ENCODE measurements at places on chromosomes 12 and 14. TPM values are rescaled to one million over a fixed set of nuclear protein-coding genes. Genes with fewer than 3 reads are reported as not detected.

KRT75 gene
- not detected for total RNA-seq

SUSD6 gene
- 46.6 TPM for total RNA-seq

DNA sequence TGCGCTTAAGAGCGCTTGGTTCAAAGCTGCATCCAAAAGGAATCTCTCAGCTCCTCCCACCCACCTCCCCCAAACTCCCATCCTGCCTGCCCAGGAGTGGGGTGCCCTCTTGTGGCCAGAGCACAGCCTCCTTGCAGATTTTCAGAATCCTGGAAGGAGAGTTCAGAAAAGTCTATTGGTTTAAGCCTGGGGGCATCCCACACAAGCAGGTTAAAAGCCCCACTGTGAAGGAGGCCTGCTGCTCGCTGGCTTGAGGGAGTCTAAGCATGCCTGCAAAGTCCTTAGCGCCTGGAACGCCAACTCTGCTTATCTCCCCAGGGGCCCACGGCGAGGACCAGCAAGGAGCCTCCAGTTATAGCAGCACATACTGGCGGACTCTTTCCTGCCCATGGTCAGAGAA is 297.1 kb downstream of the KSR2 start:
- no peak overlapping the region for H3K27ac ChIP-seq
- no peak for DNase-seq
- no peaks in the 10 kb centered on the region for H3K4me1 ChIP-seq

GRCh38 chr12:40382217-40382616 is 157.4 kb downstream of the LRRK2 start:
- H3K36me3 ChIP-seq: no peaks in the 10 kb centered on the region
- H3K4me1 ChIP-seq: no peaks in the 10 kb centered on the region
- no peak overlapping the region for H3K27ac ChIP-seq
- H3K4me3 ChIP-seq: no peak overlapping the region

DNA sequence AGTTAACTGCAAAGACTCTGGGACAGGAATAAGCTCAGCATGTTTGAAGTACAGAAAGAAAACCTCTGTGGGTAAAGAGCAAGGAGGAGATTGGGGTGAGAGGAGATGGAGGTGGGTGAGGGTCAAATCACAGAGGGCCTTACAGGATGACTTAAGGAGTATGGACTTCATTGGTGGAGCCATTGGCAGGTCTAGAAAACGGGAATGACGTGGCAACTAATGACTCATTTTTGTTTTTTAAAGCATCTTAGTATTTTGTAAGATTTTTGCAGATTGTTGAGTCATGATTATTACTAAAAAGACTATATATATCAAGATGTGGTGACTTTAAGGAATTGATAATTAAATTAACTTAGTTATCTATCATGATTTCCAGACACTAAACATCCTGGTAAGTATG is 18.5 kb downstream of the UTP20 start:
- H3K4me1 ChIP-seq: peaks cover 11% of the 10 kb centered on the region
- no peaks in the 10 kb centered on the region for H3K27me3 ChIP-seq
- DNase-seq: no peak
- H3K4me3 ChIP-seq: no peak overlapping the region
- no peak overlapping the region for H3K27ac ChIP-seq

All from activated T-helper 2 cell treated with anti-CD3 and anti-CD28 coated beads, Interferon-gamma antibody, Interleukin-2, Interleukin-4, amounts not matched to agents 10 μg/mL and 5 μg/mL and 100 μg/mL, durations not matched to agents 14 hours and 24 hours and 36 hours (primary cell).